Activated CD4-positive, alpha-beta T cell treated with anti-CD3 and anti-CD28 coated beads for 4 hours (primary cell): ENCODE measurements at places on chromosomes 12 and 14.

- no peak for DNase-seq
Measured at GRCh38 chr14:20372796-20373195, 29.4 kb downstream of the PARP2 start.

DNA sequence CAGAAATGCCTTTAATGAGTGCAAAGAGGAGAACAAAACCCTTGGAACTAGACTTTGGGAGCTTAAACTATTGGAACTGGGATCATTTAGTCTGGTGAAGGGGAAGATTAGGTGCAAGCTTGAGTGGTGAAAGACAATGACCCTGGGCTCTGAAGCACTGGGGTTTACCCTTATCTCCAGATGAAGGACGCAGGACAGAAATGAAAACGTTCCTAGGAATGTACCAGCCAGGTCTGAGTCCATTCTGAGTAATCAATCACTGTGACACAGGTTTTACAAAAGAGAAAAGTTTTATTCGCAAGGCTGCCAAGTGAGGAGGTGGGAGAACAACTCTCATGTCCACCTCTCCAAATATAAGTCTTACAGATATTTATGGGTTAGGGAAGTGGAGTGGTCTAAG lies 249.1 kb downstream of the LRIG3 start:
- DNase-seq, result no peak

DNA sequence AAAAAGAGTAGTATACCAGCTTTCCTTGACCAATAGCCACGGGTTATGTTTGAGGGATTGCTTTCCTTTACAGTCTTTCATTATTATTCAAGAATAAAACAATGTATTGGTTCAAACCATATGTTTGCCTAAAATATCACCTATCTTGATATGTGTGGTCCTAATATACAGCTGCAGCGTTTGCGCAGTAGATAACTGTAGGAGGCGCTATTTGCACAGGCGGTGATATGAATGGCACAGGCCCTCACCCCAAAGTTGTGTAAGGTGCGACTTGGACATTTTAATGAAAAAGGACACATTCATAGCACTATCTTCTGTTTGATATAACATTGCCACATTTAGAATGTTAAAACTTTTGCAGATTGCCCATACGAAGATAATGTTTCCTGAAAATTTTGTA lies 298.4 kb downstream of the TRHDE start:
- no peak for DNase-seq

DNA sequence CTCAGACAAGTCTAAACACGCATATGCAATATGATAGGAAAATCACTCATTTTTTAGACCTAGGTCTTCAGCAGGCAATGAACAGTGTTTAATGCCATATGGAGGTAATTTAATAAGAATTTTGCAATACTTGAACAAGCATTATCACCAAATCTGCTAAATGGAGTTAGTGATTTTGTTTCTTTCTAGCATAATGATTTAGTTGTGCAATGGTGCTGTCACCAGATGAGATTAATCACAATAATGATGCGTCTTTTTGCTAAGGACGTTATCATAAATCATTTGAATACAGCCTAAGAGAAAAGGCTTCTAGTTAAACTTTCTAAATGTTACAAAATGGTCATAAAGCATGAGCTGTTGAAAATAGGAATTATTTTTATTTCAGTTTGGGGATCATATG lies 170.0 kb upstream of the SLC16A7 start:
- no peak for DNase-seq

GRCh38 chr12:131755305-131756113 lies 44.6 kb downstream of the SFSWAP start:
- DNase-seq, result peak; percentile 20

DNA sequence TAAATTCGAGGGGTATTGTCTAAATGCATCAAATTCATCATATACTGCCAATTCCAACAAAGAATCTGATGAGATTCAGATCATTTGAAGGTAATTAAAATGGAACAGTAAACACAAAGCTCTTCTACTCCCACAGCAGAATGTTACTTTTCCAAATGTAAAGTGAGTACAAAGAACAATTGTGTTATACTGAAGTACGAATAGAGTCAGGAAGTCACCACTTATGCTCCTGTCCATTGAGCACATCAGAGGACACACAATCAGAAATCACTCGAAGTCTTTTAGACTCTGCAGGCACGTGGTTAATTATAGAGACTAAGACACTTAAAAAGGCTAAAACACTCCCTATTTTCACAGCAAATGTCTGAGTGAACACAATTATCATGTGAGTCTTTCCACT lies 388.5 kb upstream of the MIS18BP1 start:
- no peak for DNase-seq

DNA sequence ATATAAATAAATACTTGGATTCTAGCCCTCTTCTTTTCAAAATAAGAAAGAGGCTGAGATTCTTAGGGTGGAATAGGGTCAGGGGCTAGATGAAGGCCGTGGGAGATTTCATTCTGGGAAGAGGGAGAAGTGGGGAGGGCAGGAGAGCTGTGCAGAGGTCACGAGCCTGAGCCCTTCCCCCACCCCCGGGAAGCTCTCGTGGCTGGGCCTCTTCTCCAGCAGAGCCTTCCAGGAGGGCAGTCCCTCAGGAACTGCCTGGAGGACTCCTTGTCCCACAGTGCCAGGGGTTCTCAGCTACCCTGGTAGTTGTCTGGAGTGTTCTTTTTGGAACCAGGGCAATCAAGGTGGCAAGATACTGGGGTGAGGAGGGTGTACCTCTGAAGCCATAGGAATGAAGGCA lies 94.0 kb downstream of the ESR2 start:
- DNase-seq, result no peak

DNA sequence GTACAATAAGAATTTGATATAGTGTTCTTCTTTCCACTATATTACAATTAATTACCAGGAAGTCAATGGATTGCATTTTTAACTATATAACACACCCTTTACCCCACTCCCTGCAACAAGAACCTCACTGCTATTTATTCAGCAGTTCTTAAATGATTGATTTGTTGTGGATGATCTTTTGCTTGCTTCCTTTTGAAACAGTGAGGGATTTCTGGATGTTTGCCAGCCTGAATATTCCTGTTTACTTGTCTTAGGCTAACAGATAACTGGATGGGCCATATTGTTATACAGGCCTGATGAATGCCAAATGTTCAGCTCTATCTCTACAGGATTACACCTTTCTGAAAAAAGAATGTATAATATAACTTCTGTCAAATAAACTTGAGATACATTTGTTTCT lies 497.6 kb downstream of the APAF1 start:
- DNase-seq, result no peak

- DNase-seq, result no peak
Measured at GRCh38 chr12:59486827-59487226, 109.0 kb upstream of the SLC16A7 start.

DNA sequence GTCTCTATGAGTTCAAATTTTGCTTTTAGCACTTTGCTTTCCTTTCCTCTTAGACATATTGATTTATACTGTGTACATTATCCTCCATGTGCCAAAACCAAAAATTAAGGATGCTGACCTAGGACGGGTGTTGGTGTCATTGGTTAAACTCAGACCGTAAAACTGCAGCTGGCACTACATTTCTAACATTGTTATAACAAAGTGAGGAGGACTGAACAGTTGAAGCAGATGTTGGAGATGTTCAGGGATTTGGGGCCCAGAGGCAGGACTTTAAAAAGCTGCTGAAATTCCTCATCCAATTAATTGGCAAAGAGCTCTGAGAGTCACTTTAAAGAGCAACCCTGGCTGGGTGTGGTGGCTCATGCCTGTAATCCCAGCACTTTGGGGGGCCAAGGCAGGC lies 72.4 kb downstream of the TMTC1 start:
- no peak for DNase-seq
